ENCODE measurements at places on chromosomes 4 and X.

- no peak for DNase-seq
Observed at GRCh38 chrX:75084757-75085156, 71.3 kb downstream of the ABCB7 start.

GRCh38 chr4:16890651-16891050, 7.8 kb downstream of the LDB2 start:
- DNase-seq: no peak

- no peak for DNase-seq
Observed at GRCh38 chrX:111875881-111876280, at the start of gene TRPC5OS. TSS of gene TRPC5OS (plus strand) at chrX:111876181. CDS start at chrX:111901850, 25,669 bp downstream.

DNA sequence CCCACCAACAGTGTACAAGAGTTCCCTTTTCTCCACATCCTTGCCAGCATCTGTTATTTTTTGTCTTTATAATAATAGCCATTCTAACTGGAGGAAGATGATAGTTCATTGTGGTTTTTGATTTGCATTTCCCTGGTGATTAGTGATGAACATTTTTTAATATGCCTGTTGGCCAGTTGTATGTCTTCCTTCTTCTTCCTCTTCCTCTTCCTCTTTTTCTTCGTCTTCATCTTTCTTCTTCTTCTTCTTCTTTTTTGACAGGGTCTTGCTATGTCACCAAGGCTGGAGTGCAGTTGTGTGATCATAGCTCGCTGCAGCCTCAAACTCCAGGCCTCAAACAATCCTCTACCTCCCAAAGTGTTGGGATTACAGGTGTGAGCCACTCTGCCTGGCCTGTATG, 87.4 kb downstream of the CCDC160 start:
- no peak for DNase-seq

DNA sequence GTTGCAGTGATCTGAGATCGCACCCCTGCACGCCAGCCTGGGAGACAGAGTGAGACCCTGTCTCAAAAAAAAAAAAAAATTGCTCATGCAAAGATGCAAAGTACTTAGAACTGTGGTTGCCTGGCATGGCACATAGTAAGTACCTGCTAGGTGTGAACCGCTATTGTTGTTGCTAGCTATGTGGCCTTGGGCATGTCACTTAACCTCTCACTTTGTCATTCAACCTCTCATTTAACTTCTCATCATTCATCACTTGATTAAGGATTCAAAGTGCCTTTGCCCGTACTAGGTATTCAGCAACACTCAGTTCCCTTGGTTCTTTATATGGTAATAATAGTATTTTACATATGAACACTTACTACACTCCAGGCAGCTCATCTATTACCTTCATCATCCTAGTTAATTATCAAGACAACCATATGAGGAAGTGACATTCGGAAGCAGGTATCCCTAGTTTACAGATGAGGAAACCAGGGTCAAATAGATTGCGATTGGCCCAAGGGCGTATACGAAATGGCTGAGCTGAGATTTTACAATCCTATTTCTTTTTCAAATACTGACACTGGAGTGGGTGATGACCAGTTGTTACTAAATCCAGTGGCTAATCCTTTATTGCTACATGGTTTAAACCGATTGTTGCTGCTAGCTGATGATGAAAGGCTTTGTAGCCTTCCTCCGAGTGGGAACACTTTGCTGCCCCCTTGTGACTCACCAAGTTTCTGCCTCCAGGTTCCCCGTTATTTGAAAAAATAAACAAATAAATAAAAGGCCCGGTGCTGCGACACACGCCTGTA, 28.8 kb upstream of the SOWAHD start:
- DNase-seq: peak; percentile 6

DNA sequence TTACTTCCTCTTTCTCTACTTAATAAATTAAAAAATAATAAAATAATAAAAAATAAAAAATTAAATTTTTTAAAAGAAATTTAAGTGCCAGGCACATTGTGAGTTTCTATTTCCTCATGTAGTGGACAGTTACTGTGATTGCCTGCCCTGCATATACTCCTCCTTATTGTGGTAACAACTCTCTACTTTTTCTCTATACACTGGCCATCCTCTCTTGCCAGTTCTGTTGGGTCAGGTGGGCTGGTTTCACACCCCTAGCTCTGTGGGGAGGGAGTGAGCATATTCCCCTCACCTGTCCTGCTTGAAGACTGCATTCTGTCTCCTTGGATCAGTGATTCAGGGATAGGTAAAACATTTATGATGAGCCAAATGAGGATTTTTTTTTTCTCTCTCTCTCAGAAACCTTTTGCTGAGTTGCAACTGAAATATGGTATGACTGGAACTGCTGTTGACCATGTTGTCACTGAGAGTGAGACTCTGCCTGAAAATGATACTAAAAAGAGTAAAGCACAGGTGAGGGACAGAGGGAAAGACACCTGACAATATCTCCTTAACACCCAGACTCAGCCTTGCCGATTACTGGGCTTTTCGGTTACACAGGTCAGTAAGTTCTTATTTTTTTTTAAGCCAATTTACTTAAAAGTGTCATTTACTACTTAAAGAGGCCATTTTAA, 37.2 kb downstream of the CXXC4 start:
- no peak for DNase-seq

Data from amniotic stem cell (primary cell).